ENCODE measurements at places on chromosomes 12 and 14. TPM values are rescaled to one million over a fixed set of nuclear protein-coding genes. Genes with fewer than 3 reads are reported as not detected.
A peak's percentile ranks its signal among the peaks of the same experiment; 100 is the strongest.

DNA sequence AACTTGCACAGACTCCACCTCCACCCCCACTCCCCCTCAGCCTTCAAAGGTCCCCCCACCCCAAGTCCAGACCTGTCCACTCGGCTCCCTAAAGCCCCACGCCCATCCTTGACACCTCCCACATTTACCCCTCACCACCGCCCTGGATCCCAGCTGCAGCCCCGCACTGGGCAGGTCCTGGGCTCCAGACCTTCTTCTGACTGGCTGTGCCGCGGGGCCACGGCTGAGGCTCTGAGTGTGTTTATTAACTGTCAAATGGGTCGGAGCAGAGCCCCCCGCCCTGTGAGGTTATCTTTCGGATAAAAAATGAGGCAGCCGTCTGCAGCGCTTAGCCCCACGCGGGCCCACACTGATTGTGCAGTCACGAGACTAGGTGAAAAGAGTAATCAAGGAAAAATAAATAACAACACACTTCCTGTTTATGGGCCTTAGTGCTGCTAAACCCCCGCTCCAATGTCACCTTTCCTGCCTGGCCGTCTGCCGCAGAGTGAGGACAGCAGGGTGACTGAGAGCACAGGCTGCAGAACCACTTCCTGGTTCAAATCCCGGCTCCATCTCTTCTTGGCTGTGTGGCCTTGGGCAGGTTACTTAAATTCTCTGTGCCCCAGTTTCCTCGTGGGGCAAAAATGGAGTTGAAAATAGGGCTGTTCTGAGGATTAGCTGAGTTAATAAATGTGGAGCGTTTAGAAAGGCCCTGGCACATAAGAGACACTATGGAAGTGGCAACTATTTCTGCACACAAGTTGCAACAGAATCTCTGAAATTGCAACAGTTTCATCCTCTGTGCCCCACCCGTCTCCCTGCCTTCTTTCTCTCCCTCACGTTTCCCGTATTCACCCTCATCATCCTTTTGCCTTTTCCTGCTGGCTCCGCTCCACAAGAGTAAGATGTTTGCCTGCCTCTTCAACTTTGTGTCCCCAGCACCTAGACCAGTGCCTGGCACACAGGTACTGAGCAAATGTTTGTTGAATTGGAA, 9.4 kb downstream of the SETD1B start:
- DNase-seq = peak; percentile 47

DNA sequence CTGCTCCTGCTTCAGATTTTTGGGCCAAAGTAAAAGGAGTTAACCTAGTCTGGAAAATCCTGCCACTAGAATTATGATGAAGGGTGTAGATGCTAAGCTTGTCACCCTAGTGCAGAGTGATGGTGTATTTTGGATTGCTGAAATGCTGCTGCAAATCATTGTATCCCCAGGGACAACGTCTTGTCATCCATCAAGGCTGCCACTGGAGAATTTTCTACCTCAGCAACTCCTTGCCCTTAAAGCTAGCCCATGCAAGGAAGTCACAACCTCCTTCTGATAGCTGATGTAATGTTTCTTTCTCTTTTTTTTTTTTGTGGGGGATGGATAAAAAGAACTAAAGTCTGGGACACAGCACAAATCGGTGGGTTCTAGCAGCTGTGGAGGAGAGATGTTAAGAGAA, 139.4 kb upstream of the FRMD6 start:
- no peak for DNase-seq

GRCh38 chr14:93949511-93950075, 22.4 kb downstream of the FAM181A start:
- no peak for DNase-seq

GRCh38 chr14:34034447-34035176, 83.7 kb upstream of the EGLN3 start:
- no peak for DNase-seq

Gene MUCL1
- total RNA-seq = not detected

Gene TAMALIN
- 19.8 TPM for total RNA-seq

DNA sequence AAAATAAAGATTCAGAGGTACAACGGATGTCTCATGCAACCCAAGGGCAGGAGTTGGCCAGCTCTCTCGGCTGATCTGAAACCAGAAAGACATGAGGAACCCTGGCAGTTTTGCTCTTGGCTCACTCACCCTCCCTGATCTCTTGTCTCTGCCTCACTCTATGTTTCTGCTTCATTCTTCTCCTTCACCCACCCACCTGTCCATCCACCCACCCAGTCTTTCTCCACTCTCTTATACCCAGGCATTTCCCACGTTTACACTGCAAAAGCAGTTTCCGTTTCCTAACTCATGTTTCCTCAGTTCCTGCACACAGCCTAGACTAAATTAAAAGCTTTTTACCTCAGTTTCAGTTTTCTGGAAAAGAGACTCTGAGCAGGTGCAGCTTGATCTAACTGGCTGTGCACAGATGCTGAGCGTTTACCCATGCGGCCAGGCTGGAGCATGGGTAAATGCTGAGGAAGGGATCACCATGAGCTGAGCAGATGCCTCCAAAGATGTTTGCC, 157.6 kb downstream of the PRKCH start:
- DNase-seq = no peak

- DNase-seq = no peak
Observed at GRCh38 chr12:20199780-20200179, 168.6 kb upstream of the PDE3A start.

GRCh38 chr14:36515105-36515593, 4.9 kb downstream of the NKX2-1 start:
- no peak for DNase-seq

Gene TCL1B
- not detected for total RNA-seq

DNA sequence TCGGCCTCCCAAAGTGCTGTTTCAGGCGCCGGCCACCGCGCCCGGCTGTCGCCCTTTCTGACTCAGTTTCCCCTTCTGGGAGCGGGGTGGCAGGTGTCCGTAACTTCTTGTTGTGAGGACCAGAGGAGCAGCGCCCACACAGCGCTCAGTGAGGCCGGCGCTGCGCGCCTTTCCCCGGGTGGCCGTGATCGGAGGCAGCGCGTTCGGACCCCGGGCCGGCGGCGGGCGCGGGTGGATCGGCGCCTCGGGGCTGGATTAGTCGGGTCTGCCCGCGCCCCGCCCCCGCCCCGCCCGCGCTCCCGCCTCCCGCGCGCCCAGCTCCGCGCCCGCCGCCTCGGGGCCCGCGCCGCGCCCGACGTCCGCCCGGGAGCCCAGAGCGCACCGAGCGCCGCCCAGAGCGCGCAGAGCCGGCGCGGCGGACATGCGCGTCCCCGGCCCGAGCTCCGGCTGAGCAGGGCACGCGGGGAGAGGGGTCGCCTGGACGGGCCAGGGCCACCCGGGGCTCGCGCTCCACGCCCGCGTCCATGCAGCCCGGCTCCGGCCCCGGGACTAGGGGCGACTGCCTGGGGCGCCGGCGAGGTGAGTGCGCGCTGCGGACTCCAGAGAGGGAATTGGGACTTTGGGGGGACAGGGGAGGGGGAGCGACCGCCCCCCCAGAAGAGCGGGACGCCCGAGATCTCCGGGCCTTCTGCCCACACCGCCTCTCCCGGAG, 50.6 kb downstream of the LRCOL1 start:
- peak; percentile 51 for DNase-seq

DNA sequence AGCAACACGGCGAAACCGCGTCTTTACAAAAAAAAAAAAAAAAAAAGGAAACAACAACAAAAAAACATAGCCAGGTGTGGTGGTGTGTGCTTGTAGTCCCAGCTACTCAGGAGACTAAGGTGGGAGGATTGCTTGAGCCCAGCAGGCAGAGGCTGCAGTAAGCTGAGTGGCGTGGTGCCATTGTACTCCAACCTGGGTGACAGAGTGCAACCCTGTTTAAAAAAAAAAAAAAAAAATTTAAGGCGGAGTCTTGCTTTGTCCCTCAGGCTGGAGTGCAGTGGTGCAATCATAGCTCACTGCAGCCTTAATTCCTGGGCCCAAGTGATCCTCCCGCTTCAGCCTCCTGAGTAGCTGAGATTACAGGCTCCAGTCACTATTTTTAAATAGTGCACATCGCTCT, 18.2 kb upstream of the FIGNL2 start:
- DNase-seq = no peak

All from Right ventricle myocardium superior (tissue), 1 donor.